NCI-H510A treated with DMSO at 0.1 percent for 48 hours (cell line): ENCODE measurements at places on chromosomes 12 and 14.

DNA sequence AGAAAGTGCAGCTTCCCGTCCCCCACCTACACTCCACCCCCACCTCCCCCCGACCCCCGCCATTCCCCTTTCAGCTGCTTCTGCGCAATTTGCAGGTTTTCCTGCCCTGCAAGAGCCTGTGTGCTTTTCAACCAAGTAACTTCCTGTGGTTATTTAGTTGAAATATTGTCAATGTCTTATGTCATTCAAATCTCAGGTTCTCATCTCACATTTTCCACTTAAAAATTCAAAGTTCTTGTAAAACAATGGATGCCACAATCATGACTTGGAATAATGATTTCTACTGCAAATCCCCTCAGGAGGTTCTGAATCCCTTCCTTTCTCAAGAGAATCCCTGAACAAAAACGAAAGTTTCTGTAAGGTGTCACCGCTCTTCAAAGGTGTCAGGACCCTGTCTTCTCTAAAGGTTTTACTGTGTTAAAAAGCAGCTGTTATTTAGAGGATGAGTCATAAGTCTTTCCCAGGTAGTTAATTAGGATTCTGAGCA is 31.6 kb downstream of the WBP11 start:
- peak; percentile 7 for DNase-seq

- DNase-seq, result no peak
These were observed 122.9 kb upstream of the AEBP2 start for GRCh38 chr12:19316425-19316824.

DNA sequence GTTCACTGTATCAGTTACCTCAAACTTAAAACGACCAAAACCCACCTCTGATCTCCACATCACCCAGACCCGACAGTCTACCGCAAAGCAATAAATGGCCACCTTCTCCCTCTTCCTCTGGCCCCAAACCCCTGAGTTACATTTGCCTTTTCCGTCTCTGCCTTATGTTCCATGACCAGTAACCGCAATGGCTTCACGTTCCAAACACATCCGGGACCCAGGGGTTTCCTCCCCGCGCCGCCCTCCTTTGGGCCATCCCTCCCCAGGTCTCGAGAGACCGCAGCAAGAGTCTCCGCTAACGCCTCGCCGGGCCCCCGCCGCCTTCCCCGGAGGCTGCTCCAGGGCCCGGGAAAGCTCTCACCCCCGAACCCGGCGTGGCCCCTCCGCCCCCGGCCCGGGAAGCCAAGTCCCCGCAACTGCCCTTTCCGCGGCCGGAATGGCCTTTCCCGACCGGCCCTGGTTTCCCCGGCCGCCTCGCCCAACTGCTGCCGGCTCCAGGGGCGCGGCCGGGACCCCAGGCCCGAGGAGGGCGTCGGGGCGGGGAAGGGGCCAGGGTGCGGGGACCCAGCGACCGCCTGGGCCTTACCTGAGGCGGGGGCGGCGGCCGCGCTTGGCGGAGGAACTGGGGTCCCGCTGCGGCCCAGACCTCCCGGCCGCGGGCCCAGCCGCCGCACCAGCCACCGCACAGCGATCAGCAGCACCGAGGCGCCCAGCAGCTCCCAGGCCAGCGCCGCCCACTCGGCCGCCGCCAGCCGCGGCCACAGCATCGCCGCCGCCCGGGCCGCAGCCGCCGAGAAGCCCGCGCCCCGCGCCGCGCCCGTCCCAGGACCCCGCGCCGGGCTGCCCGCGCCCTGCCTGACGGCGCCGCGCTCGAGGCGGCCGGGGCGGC is at the start of gene ANKLE2:
ANKLE2 (minus strand) TSS at position 801 of the 889 bp plus-strand sequence; CDS start at position 767, 34 bp downstream.
- peak; percentile 69 for DNase-seq

- DNase-seq, result no peak
These were observed 127.6 kb upstream of the NCOR2 start for GRCh38 chr12:124694846-124695497.

DNA sequence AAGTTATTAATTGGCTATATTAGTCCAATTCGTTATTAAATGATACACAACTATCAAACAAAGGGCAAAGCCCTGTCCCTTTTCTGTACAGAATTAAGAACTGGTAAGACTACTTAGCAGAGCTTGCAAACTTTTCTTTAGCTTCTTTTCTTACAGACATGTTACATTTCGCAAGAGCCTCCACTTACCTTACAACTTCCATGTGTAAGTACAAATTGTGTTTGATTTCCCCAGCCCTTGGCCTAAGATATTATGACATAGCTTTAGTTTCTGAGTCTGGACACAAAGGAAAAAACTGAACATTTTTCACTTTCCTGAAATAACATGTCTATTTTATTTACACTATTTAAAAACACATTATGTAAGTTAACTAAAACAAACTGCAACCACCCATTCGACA is 1.7 kb downstream of the ATF7 start:
- no peak for DNase-seq

- DNase-seq, result no peak
These were observed 259.9 kb upstream of the MDGA2 start for GRCh38 chr14:47935332-47935731.

- DNase-seq, result no peak
These were observed 20.5 kb downstream of the VEZT start for GRCh38 chr12:95238150-95238549.

- DNase-seq, result peak; percentile 25
These were observed 8.7 kb upstream of the ZNF740 start for GRCh38 chr12:53171725-53172329.

GRCh38 chr14:45089813-45090212 is 5.9 kb downstream of the PRPF39 start:
- no peak for DNase-seq

DNA sequence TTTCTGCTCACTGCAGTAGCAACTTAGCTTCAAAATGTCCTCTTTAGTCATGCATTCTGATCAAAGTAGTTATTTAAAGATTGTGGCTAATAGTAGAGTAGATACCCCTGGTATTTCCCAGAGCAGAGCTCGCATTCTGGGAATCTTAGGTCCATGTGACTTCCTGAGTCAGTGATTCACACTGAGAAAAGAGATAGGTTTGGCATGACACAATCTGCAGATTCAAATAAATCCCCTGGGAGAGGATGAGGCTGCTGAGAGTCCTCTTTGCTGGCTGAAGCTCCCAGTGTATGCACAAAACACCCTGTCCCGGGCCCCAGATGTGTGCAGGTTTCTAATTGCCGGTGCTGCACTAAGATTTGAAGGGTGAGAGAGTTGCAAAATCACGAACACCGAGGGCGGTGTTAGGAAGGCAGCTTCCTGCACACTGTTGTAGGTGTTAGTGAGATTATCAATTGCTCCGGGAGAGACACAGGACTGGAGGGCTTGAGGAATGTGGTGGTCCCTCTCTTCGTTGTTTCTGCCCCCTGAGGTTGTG is 233.2 kb downstream of the NRXN3 start:
- DNase-seq, result no peak

DNA sequence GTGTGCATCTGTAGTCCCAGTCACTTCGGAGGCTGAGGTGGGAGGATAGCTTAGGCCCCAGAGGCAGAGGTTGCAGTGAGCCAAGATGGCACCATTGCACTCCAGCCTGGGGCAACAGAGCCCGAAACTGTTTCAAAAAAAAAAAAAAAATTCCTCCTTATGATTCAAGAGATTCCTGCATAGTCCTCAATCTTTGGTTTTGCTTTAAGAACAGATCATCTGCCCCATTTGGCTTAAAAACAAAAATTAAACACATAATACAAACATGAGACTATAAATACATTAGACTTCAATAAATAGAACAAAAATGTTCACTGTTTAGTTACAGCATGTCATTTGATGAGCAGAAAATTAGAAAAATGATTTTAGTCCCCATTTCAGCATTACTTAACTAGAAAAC is 131.2 kb downstream of the PAWR start:
- no peak for DNase-seq

DNA sequence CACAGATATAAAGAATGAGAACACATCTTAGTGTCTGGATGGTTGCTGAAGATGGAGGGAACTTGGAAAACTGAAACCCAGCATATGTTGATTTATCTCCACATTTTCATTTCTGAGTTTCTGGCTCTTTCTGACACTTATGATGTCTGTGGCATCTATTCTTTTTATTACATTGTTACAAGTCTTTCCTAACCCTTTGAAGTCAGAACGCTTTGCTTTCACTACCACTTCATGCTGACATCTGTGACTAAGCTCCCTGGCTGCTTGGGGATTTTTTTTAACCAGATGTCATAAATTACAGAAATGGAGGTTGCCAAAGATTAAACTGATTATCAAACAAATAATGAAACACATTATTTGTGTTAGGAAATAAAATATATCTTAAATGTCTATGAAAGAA is 188.7 kb downstream of the KITLG start:
- DNase-seq, result no peak

DNA sequence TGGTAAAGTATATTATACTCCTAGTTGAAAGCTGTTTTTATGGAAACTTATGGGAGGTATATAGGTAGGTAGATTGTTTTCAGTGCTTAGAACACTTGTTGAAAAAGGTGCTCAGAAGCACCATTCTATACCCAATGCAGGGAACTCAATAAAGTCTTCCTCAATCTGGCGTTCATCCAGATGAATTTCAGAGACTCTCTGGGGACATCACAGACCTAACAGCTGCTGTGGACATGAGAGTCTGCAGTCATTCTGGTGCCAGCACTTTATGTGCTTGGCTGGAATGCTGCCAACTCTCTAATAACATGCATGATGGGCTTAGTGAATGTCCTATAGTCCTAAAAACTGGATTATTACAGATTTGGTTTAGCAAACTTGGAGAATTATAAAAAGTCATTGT is 115.9 kb downstream of the NTN4 start:
- DNase-seq, result peak; percentile 92

- peak; percentile 51 for DNase-seq
These were observed 10.1 kb downstream of the KRT80 start for GRCh38 chr12:52181746-52182145.

- DNase-seq, result no peak
These were observed 493.8 kb downstream of the RPS29 start for GRCh38 chr14:49092345-49092744.

DNA sequence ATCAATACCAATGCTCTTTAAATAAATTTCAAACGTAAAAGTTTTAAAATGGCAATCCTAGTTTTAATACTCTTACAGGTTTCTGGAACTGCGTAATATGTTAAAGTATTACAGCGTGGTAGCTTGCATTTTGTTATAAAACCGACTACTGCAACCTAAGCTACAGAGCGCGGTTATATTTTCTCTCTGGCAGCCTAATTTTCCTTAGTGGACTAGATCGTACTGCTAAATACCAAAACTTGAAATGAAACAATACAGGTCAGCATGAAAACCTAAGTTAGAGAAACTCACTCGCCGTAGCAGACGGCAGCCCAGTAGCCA is 1.2 kb downstream of the CCDC92 start:
- no peak for DNase-seq

- peak; percentile 31 for DNase-seq
These were observed 891 bp downstream of the PLEKHA5 start for GRCh38 chr12:19130224-19131024.

DNA sequence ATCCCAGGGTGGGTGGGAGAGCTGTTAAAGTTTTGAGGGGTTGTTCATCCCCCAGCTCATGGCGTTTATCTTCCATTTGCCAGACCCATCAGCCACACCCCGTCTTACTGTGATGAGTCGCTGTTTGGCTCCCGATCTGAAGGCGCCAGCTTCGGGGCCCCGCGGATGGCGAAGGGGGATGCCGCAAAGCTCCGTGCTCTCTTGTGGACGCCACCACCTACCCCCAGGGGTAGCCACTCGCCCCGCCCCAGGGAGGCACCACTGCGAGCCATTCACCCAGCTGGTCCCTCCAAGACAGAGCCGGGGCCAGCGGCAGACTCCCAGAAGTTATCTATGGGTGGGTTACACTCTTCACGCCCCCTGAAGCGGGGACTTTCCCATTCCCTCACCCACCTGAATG is 5.7 kb downstream of the RITA1 start:
- no peak for DNase-seq

- peak; percentile 77 for DNase-seq
These were observed 4.4 kb downstream of the IPO8 start for GRCh38 chr12:30691122-30691879.

- DNase-seq, result peak; percentile 78
These were observed 5.8 kb upstream of the TBPL2 start for GRCh38 chr14:55446127-55446736.

GRCh38 chr14:70785556-70785955 is 23.8 kb downstream of the MAP3K9 start:
- DNase-seq, result no peak

DNA sequence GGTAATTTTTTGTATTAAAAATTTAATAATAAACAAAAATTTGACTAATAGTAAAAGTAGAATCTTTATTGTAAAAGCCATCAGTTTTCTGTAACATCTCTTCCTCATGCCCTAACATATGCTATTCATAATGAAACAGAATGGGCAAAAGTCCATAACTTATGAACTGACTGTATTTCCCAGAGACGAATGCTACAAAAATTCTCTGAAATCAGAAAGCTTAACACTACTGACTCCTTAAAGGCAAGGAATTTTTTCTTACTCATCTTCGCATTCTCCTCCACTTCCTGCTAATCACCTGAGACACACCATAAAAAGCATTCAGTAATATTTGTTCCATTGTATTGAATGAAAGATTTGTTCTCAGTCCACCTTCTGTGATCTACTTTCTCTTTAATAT is 17.6 kb downstream of the MON2 start:
- DNase-seq, result no peak

GRCh38 chr12:53419756-53420155 is 3.9 kb upstream of the AMHR2 start:
- DNase-seq, result no peak
